Activated CD8-positive, alpha-beta memory T cell treated with anti-CD3 and anti-CD28 coated beads for 1 hour (primary cell): ENCODE measurements at places on chromosomes 13 and 19.

DNA sequence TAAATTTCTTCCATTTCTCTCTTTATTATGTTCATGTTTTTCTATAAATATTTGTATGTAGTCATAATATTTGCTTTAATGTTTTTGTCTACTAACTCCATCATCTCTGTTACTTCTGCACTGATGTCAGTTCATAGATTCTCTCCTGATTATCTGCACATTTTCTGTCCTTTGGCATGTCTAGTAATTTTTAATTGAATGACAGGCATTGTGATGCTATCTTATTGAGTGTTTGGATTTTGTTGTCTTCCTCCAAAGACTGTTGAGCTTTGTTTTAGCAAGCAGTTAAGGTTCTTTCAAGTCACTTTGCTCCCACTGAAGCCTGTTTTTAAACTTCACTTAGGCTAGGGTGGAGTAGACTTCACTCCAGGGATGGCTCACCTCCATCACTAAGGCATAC lies 276.8 kb downstream of the DLEU7 start:
- DNase-seq, result no peak

GRCh38 chr13:42038661-42039456 lies 9.6 kb upstream of the DGKH start:
- no peak for DNase-seq

DNA sequence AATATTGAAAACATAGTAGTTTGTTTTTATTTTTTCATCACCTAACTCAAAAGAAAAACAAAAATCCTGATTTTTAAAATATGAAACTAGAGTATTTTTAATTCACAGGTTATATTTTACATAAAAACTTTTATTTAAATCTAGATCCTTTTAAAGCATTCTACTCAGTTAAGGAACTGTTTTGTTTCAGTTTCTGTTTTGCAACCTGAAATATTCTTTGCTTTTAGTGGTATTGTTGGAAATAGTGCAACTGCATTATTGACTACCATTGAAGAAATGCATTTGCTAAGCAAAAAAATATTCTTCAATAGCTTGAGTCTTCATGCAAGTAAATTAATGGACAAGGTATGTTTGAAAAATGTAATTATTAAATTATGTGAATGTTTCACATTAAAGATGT lies 43.8 kb downstream of the COG6 start:
- no peak for DNase-seq

DNA sequence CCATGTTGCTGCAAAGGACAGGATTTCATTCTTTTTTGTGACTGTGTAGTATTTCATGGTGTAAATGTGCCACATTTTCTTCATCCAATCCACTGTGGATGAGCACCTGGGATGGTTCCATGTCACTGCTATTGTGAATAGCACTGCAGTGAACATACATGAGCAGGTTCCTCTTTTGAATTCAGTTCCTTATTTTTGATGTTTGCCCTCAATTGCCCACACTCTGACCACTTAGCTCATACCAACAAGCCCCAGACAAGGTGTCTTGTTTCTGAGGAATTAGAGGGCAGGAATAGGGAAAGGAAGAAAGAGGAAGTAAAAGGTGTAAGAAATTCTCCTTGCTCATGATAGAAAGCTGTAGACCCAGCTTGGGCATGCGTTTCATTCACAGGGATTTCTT lies 244.2 kb upstream of the ZNF507 start:
- no peak for DNase-seq

- DNase-seq, result no peak
These were observed 423.5 kb upstream of the ATXN8OS start for GRCh38 chr13:69683921-69684686.

- no peak for DNase-seq
These were observed 1173.3 kb downstream of the PCDH17 start for GRCh38 chr13:58804832-58805231.

- DNase-seq, result no peak
These were observed 227.6 kb downstream of the PCDH20 start for GRCh38 chr13:61188057-61188456.

- DNase-seq, result no peak
These were observed 51.2 kb downstream of the ZNF45 start for GRCh38 chr19:43883864-43884263.
